Adipose tissue (tissue), 3 donors: ENCODE measurements at places on chromosomes 6 and 20. TPM values are rescaled to one million over a fixed set of nuclear protein-coding genes. Genes with fewer than 3 reads are reported as not detected.

PBOV1 gene
- not detected for polyA plus RNA-seq

C20orf204 gene
- polyA plus RNA-seq: 0.56 TPM

MUC21 gene
- 1.1 TPM for polyA plus RNA-seq

TRIM15 gene
- polyA plus RNA-seq: not detected

HLA-DOB gene
- 0.62 TPM for polyA plus RNA-seq

SPATS1 gene
- not detected for polyA plus RNA-seq

TMEM200A gene
- 1.8 TPM for polyA plus RNA-seq

BYSL gene
- polyA plus RNA-seq: 12.0 TPM

ATRN gene
- 11.6 TPM for polyA plus RNA-seq

SLC35D3 gene
- 0.06 TPM for polyA plus RNA-seq

TDRD6 gene
- 0.34 TPM for polyA plus RNA-seq

GFOD1 gene
- 8.0 TPM for polyA plus RNA-seq

TRAPPC3L gene
- polyA plus RNA-seq: 0.45 TPM

GDAP1L1 gene
- polyA plus RNA-seq: 0.06 TPM

ENPP3 gene
- polyA plus RNA-seq: 0.09 TPM

KIF25 gene
- polyA plus RNA-seq: 0.65 TPM

EDN1 gene
- 29.9 TPM for polyA plus RNA-seq

LY6G6D gene
- polyA plus RNA-seq: not detected

NKAPL gene
- polyA plus RNA-seq: 3.0 TPM

SLC4A11 gene
- polyA plus RNA-seq: 0.61 TPM

TP53INP2 gene
- 17.8 TPM for polyA plus RNA-seq

CSTF1 gene
- polyA plus RNA-seq: 10.5 TPM

PTPRT gene
- polyA plus RNA-seq: 0.04 TPM

SIGLEC1 gene
- polyA plus RNA-seq: 8.8 TPM

HLA-DMB gene
- polyA plus RNA-seq: 19.0 TPM

ARFGAP1 gene
- 41.9 TPM for polyA plus RNA-seq

CCN5 gene
- 20.7 TPM for polyA plus RNA-seq

OR12D3 gene
- polyA plus RNA-seq: not detected

SPTLC3 gene
- polyA plus RNA-seq: 2.2 TPM

CD109 gene
- polyA plus RNA-seq: 3.7 TPM

OR2H2 gene
- polyA plus RNA-seq: not detected

SLC16A10 gene
- polyA plus RNA-seq: 3.4 TPM
